Fibroblast of lung (primary cell): ENCODE measurements at places on chromosomes 3 and 15. TPM values are rescaled to one million over a fixed set of nuclear protein-coding genes. Genes with fewer than 3 reads are reported as not detected.

DNA sequence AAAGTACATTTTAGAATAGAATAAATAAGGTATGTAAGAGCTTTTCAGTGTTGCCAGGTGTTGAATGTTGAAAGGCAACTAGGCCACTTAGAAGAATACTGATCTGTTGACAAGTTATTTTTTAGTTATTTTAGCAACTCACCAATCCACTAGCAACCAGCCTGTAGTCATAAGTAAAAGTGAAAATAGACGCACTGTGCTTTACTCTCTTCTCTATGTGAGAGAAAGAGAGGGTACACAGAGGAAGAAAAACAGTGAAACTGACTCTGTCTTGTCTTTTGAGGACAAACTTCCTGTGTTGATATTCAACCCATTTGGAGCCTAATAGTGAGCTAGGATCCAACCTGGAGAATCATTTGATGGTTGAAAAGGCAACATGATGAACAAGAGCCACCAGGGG lies 327.1 kb upstream of the GOLIM4 start:
- no peak overlapping the region for H3K4me3 ChIP-seq
- no peak for DNase-seq
- no peaks in the 10 kb centered on the region for H3K4me1 ChIP-seq
- H3K27ac ChIP-seq, result no peak overlapping the region
- no peaks in the 10 kb centered on the region for H3K27me3 ChIP-seq

GRCh38 chr3:2706144-2706835 lies 403.9 kb downstream of the IL5RA start:
- no peak for DNase-seq
- no peaks in the 10 kb centered on the region for H3K27me3 ChIP-seq
- no peaks in the 10 kb centered on the region for H3K4me1 ChIP-seq
- no peak overlapping the region for H3K4me3 ChIP-seq

DNA sequence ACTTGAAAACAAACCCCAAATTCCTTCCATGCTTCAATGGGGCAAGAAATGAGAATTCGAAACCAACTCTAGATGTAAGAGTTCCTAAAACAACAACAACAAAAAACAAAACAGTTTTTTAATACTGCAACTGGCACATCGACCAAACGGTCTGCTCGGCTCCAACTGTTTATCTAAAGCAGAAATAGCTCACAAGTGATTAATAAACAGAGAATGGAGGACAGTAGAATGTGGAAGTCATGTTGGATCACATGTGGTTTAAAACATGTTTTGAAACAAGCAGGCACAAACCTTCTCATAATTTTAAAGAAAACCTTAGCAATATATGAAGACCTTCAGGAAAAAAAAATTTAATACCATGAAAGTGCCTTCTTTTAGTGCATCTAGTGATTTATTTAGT lies 55.1 kb downstream of the SETMAR start:
- no peak for DNase-seq
- H3K36me3 ChIP-seq, result no peaks in the 10 kb centered on the region
- H3K4me3 ChIP-seq, result no peak overlapping the region
- H3K4me1 ChIP-seq, result peaks cover 4% of the 10 kb centered on the region

Gene FAM3D
- not detected in 2 replicates for total RNA-seq

GRCh38 chr3:158950178-158950901 lies 148.5 kb downstream of the MFSD1 start:
- H3K36me3 ChIP-seq, result no peaks in the 10 kb centered on the region
- H3K4me3 ChIP-seq, result no peak overlapping the region
- no peak for DNase-seq
- no peak overlapping the region for H3K27ac ChIP-seq
- H3K4me1 ChIP-seq, result no peaks in the 10 kb centered on the region
